Effector memory CD4-positive, alpha-beta T cell (primary cell): ENCODE measurements at places on chromosomes 3 and 15.

GRCh38 chr3:140994316-140994715, 52.7 kb downstream of the SLC25A36 start:
- DNase-seq, result no peak

GRCh38 chr3:187212196-187212545, 14.9 kb downstream of the RTP1 start:
- DNase-seq, result no peak

DNA sequence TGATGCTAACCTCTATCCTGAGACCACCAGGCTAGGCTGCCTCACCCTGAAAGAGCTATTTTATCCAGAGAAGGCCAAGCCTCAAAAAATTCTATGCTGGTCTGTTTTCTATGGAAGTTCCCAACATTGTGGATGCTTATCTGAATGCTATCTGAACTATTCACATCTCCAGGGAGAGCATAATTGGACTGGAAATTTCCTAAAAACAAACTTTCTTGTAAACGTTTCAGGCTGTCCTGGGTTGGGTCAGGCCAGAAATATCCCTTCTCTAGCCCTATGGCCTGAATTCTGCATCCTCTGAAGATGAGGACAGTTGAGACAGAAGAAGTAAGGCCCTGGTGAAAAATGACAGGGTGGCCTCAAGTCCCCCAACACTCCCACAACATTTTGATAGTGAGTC, 706.4 kb upstream of the NR2F2 start:
- DNase-seq, result no peak

DNA sequence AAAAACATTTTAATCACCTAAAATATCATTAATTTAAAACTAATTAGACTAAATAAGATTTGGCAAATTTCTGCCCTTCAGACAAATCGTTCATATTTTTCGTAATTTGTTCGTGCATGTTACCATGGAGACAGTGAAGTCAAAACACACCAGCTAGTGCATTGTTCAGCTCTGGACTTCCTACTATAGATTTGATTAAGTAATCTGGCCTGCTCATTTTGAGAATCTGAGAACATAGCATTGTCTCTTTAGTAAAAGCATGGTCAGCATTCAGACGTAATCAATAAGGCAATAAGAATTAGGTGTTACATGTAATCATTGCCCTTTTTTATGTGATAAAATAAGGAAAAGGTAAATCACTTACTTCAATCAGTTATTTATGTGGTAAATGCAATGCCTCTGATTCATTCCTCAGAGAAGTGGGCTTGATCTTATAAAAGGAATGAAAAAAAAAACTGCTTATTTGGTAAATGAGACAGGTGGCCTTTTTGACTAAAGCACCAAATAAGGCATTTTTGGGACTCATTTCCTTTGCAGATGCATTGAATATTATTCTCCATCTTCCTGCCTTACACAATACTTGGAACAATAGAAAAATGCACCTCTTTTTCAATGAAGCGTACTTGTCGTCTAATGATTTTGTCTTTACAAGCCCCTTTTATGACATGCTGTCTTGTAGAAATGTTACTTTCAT, 84.5 kb upstream of the FNDC3B start:
- no peak for DNase-seq

- no peak for DNase-seq
Measured at GRCh38 chr3:112459750-112460149, 39.5 kb downstream of the BTLA start.

DNA sequence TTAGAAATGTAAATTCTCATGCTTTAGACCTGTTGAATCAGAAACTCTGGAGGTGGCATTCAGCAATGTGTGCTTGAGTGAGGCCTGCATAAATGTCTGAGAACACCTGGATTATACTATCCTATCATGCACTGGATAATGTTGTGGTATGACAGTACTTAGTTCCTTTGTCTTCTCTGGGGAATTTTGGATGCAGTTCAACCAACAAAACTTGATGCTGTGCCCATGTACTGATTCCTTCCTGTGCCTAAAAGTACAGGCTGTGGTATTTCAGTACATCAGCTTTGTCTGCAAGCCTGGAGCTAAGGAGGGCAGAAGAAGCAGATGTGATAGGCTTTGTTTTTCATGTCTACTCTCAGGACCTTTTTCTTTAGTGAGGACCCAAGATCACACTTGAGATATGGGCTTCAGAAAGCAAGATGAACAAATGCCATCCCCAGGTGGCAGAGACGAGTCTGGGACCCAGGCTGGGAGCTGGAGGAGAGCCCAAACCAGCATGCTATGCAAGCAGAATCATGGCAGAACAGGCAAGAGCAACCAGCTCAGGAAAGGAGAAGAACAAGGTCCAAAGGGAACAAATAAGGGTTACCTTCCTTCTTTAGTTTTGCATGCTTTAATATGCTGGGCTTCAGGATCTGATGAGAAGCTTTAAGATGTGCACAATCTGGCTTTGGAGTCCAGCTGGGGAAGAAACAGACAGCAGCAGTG, 124.7 kb downstream of the MYRIP start:
- DNase-seq, result no peak

DNA sequence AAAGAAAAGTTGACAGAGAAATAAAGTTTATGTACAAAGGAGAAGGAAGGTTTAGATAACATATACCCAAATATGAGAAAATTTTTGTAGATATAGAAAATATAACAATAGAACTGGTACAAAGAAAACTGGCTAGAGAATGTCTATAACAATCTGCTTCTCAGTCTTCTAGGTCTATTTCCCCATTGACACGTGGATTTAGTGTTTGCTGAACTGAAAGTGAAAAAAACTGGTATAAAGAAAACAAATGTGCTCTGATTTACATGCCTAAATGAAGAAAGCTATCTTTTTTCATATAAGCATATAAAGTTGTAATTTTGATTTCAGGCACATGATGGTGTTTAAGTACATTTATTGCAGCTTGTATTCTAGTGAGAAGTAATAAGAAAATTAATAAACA, 9.8 kb downstream of the KCNMB2 start:
- no peak for DNase-seq

GRCh38 chr15:57146506-57147201, 228.2 kb downstream of the TCF12 start:
- no peak for DNase-seq

GRCh38 chr3:39202094-39202493, 9.7 kb upstream of the XIRP1 start:
- no peak for DNase-seq

DNA sequence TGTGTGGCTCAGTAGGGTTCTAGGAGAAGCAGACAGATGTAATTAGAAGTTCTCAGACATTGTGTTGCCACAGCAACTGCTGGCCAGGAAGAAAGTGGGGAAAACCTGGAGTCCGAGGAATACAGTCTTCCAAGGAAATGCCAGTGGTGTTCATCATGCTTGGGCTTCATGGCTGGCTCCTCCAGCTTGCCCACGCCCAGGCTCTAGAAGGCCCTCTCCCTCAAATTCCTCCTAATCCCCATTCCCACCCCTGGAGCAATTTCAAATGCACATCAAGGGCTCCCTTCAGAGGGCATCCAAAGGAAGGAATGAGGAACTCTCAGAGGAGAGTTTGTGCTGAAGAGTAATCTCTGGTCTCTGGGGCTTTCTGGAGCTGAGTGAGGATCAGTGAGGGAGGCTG, 21.9 kb downstream of the FSTL1 start:
- DNase-seq, result no peak

- DNase-seq, result no peak
Measured at GRCh38 chr15:86199467-86200145, 119.9 kb downstream of the AGBL1 start.

DNA sequence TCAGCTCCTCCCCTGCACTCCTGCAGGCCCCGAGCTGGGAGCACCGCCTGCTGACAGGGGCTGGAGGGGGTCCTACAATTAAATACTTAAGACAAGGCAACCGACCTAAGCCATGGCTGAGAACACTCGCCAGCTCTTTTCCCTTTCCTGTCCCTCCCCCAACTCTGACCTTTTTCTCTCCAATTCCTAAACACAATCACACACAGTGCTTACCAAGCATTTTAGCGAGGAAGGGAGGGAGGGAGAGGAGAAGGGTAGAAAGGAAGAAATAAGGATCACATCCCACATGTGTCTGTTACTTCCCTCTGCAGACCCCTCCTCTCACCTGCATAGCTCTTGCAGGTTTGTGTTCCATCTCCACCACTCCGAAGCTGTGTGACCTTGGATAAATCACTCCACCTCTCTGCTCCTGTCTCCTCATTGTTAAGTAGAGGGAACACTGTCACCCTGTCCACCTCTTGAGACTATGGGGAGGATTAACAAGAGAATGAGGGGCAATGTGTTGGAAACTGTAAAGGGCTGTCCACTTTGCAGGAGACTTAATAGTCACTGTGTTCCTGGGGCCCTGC, 63.6 kb downstream of the CYP11A1 start:
- DNase-seq, result no peak

- no peak for DNase-seq
Measured at GRCh38 chr3:192850451-192850981, 67.1 kb downstream of the MB21D2 start.

GRCh38 chr3:49119439-49119838, 1.2 kb downstream of the USP19 start:
- DNase-seq, result no peak

- no peak for DNase-seq
Measured at GRCh38 chr15:54808321-54808720, 388.4 kb downstream of the RSL24D1 start.

DNA sequence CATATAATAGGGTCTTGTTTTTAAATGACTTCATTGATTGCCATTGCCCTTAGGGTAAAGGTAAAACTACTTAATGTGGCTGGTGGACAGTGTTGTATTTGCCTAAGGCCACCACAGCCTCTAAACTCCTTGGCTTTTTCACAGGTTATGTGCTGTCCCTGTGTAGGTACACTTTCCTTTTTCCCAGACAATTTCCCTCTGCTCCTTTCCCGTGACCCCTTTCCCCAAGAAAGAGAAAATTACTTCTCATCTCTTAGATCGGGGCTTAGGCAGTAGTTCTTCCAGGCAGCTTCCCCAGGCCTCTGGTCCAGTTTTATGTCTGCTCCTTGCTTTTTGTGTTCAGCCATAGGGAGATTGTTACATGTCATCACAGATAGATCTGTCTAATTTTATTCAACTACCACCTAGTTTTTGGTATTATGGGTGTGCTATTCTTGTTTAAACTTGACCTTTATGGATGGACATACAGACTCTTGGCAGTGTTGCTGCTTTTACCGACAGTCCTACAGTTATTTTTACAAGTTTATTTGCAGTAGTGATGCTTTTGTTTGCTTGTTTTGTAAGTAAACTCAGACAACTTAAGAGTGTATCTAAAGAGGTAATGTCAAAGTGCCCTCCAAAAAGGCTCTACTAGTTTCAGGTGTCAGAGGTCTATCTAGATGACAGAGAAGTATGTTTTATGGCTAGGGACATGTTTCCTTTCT, 20.5 kb upstream of the SCAANT1 start:
- no peak for DNase-seq

GRCh38 chr3:160953686-160954085, 151.5 kb downstream of the B3GALNT1 start:
- DNase-seq, result no peak

- DNase-seq, result no peak
Measured at GRCh38 chr15:36748366-36749115, 169.1 kb downstream of the CDIN1 start.

DNA sequence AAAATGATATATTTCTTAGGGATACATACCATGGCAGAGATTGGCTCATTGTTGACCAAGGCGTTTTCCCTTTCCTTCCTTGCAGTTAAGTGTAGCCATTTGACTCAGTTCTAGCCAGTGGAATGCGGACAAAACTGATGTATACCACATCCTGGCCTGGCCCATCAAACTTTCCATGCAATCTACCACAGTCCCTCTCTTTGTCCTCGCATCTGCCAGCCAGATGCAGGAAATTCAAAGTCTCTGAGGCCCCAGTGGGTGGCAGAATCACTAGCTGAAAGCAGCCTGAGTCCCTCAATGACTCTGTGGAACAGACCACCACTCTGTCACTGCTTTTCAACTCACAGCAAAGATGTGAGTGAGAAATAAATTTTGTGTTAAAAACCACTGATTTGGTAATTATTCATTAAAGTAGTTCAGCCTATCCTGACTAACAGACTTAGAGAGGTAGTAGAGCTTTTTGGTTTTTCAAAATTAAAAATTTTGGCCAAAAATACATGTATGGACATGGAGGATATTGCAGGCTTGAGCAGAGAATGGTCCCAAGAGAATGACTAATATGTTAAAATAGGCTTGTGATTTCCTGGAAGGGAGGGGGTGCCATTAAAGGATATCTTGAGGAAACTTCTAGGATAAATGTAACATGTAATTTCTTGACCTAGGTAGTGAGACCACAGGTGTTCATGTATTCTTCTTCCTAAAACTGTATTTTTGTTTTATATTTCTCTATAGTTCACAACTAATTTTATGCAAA, 10.9 kb downstream of the LRRFIP2 start:
- DNase-seq, result no peak

DNA sequence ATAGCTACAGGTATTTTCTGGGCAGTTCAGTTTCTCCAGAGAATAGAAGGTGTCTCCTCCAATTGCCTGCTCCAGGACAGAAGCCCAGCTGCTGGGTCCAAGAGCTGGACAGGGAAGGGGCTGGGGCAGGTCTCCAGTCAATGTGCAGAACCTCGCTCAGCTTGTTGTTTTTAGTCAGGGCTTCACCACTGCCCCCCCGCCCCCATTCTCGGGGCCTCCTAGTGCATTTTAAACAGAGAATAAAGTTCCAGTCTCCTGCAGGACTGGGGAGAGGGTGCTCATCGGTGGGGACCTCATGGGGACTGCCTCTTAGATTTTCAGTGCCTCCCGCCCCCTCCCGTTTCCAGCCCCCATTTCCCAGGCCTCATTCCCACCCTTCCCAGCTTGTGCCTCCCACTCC, 216.6 kb downstream of the XXYLT1 start:
- DNase-seq, result no peak

DNA sequence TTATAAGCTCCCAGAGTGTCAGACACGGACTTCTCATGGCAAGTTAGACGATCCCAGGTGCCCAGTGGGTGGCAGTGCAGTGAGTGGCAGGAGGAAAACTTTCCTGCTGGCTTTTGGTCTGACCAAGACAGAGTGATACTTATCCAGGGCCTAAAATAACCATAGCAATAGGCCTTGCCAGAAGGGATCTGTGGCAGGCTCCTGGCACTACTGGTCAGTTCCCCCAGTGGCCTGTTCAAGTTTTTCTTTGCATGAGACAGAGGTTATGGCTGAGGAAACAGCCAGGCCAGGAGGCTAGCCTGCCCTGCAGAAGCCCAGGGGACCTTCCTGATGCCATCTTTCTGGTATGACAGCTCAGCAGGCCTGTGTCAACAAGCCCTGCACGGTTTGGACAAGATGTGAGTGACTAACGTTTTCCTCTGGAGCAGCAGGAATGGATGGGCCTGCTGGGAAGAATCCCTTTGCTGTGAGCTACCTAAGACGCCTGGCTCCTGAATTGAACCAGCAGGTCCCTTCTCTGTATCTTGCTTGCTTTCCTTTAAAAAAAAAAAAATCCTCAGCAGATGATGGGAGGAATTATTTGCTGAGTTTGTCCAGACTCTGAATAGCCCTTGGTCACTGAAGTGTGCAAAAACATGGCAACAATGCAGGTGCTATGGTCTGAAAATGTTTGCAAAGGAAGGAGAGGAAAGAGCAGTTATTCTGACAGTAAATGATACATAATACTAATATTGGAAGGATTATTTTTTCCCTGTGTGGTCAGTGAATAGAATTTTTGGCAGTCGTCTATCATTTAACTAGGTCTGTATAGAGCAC, 18.0 kb downstream of the SCG5 start:
- DNase-seq, result no peak

- DNase-seq, result no peak
Measured at GRCh38 chr15:35630532-35630931, 84.6 kb upstream of the DPH6 start.
